Fibroblast of skin of right biceps (primary cell): ENCODE measurements at places on chromosomes 6 and 20.

DNA sequence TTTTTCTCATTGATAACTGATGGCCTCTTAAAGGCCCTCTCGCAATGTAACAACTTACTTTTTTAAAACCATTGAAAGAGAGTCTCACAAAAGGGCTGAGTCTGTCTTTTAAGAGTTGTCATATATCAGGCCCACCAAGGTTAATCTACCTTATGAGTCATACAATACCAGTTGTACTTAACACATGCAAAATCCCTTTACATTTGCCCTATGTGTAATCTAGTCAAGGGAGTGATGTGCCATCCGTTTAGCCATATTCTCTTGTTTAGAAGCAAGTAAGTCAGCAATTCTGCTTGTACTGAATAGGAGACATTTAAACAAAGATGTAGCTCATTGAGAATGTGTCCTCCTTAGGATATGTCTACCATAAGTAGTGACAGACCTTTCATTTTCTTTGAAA is 143.7 kb downstream of the TENT5A start:
- DNase-seq: no peak

GRCh38 chr6:63804381-63804956 is 168.9 kb downstream of the PHF3 start:
- DNase-seq: peak; percentile 96

- DNase-seq: no peak
These were observed 55.1 kb upstream of the B3GAT2 start for GRCh38 chr6:71011871-71012371.

GRCh38 chr20:50272724-50273446 is 82.3 kb downstream of the CEBPB start:
- DNase-seq: no peak
